Ecto neural progenitor cell (in vitro differentiated cells): ENCODE measurements at places on chromosomes 11 and 22.

GRCh38 chr11:66006134-66006890 lies 4.0 kb downstream of the BANF1 start:
- DNase-seq: no peak

DNA sequence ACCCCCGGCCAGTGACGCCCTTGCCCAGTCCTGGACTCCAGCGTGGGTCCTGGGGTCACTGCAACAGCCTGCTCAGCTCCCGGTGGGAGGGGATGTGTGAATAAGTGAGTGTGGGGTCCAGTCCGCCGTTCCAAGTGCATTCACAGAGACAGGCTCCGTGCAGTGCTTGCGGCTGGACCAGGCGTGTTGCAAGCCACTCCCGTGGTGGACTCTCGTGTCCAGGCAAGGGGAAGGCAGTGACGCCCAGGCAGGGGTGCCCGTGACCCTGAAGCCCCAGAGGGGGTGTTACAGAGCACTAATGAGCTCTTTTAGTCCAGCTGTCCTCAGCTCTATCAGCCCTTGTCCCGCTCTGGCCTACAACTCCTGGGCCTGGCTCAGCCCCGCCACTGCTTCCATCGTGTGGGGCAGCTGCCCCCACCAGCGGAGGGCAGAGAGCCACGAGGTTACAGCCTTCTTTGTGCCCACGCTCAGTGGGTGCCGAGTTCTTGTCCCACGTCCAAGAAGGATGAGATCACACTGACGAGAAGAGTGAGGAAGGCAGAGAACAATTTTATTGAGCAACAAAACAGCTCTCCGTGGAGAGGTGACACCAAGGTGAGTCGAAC lies 1807.5 kb downstream of the LRRC4C start:
- DNase-seq: no peak

GRCh38 chr11:64969209-64969608 lies 2.7 kb downstream of the MAJIN start:
- DNase-seq: no peak

GRCh38 chr11:16936643-16937042 lies 77.6 kb downstream of the PLEKHA7 start:
- no peak for DNase-seq

- DNase-seq: no peak
Measured at GRCh38 chr11:78742430-78742829, 167.8 kb upstream of the NARS2 start.

DNA sequence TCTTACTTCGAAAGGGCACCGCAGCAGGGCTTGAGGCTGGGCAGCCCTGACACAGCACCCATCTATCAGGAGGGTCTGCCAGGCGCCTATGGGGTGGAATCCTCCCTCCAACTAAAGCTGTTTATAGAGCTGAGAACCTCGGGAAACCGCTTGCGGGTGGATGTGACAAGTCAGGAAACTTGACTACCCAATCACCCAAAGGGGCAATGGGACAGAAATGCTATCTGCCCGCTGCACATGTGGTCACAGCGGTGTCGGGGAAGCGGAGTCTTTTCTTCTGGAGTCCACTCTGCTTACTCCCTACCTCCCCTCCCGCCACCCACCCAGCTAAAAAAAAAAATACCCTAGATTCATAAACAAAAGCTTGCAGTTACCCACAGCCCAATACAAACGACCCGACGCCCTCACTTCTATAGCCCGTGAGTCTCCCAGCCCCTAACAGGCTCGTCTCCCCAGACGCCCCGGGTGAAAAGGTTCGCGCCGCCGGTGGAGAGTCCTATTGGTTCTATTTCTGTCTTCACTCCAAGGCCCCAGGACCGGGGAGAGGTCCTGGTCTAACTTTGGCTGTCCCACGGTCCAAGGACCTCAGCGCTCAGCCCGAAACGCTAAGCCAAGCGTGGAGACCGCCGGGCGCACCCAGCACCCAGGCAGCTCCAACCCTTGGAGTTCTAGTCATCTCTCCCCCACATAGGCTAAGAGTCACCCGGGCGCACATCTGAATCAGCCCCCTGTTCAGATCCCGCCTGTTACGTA lies 1.4 kb downstream of the TRPC6 start:
- DNase-seq: no peak
